Stimulated activated CD8-positive, alpha-beta memory T cell treated with anti-CD3 and anti-CD28 coated beads, Interleukin-4, amount 100 ng/mL, for 4 hours (primary cell): ENCODE measurements at places on chromosomes 2 and 18.

- DNase-seq, result no peak
Observed at GRCh38 chr2:189285349-189285748, 105.8 kb upstream of the COL5A2 start.

DNA sequence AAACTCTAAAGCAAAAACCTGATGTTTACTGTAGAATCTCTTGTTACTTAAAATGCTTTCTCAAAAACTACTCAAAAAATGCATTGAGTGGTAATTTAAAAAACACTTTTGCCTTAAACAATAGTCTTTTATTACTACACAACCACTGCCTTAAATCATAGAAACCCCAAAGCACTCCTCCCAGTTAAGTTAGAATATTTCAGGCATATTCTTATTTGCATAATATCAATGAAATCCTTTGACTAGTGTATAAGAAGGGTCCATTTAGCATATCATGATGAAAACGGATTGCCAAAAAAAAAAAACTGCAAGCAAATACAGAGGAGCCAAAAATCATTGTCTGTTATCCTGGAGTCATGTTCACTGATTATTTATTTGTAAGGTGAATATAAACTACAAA is 119.2 kb downstream of the PTPRM start:
- no peak for DNase-seq

GRCh38 chr2:127515383-127515915 is 10.8 kb downstream of the IWS1 start:
- DNase-seq, result no peak

GRCh38 chr2:29276151-29276550 is 160.9 kb downstream of the CLIP4 start:
- DNase-seq, result no peak

DNA sequence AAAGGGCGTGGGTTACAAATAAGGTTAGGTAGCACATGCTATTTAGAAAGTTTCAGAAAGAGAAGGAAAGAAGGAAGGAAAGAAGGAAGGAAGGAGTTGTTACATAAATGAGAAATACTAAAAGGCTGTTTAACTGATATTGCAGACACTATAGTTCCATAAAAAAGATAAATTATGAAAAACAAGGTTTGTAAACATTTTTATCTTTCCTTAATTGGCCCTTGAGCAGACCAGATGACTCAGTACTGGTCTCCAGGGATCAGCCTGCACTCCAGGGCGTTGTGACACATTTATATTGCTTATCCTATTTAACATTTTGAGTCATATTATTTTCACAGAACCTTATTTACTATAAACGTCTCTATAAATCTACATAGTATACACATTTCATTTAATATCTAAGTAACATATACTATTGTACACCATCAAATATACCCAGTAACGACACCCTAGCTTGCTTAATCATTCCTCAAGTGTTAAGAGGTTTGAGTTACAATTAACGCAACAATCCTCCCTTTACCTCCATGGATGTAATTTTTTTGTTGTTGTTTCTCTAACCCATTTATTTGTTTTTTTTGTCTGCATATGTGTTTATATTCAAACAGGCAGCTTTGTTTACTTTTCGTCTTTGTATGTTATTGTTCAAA is 2.8 kb upstream of the RAB31 start:
- DNase-seq, result no peak

DNA sequence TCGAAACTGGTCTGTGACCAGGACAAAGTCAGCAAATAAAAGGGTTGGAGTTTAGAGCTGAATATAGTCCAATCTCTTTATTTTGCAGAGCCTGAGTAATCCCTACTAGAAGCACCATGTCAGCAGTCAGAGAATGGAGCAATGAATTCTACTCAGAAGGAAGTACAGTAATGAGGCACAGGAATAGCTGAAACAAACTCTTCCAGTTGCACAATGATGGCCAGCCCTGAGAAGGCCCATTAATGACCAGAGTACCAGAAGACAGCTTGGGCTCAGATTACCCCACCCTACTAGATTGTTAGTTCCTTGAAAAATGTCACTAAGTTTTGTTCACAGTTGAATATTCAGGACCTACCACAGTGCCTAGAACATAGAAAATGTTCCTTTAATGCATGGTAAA is 40.3 kb upstream of the SCG2 start:
- no peak for DNase-seq

DNA sequence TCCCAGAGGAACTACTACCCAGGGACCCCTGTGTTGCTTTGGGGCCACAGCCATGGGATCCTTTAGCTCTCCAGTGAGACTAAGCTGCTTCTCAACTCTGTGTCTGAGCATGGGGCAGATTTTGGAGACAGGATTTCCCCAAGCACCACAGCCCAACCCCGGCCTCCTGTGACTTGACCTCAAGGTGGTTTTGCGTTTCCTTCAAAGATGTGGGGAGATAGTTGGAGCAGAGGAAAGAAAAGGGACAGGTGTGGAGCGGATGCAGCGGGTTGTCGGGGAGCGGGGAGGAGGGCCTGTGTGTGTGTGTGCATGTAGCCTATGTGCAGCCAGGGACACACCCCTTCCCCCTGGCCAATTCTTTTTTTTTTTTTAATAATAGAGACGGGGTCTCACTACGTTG is 10.2 kb downstream of the ARID5A start:
- no peak for DNase-seq

- no peak for DNase-seq
Observed at GRCh38 chr2:239866350-239866749, 158.8 kb downstream of the NDUFA10 start.

- no peak for DNase-seq
Observed at GRCh38 chr2:127508631-127509034, 17.7 kb downstream of the IWS1 start.

DNA sequence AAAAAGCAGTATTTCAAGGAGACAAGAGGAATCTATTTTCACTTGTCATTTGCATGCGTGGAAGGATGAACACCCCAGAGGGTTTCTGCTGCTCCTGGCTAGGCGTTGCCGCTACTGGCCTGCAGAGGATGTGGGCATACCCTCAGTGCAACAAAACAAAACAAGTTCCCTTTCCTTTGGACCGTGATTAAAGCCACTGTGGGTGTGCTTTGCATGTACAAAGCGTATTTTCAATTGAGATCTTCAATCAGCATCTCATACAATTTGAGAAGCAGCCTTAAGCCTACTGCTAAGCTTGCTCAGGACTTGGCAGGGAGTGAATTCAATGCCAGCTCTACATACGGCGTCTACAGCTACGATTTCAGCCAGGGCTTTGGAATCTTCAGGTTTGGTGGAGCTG is 298.4 kb downstream of the LPIN1 start:
- no peak for DNase-seq

GRCh38 chr2:225748609-225749008 is 349.1 kb downstream of the NYAP2 start:
- no peak for DNase-seq

GRCh38 chr2:63591566-63592175 is 2.9 kb downstream of the MDH1 start:
- DNase-seq, result no peak

GRCh38 chr2:227164763-227165291 is 403 bp downstream of the COL4A3 start:
- DNase-seq, result no peak

- DNase-seq, result no peak
Observed at GRCh38 chr2:66577321-66578053, 142.6 kb downstream of the MEIS1 start.

GRCh38 chr2:35463805-35464596 is 891.6 kb upstream of the CRIM1 start:
- DNase-seq, result no peak

GRCh38 chr18:62952807-62953206 is 237.5 kb downstream of the PHLPP1 start:
- DNase-seq, result no peak

- DNase-seq, result no peak
Observed at GRCh38 chr2:72605836-72606442, 219.9 kb downstream of the EXOC6B start.

GRCh38 chr2:213087040-213087439 is 64.4 kb downstream of the IKZF2 start:
- DNase-seq, result no peak

GRCh38 chr18:23458830-23459529 is 5.9 kb downstream of the RIOK3 start:
- no peak for DNase-seq

DNA sequence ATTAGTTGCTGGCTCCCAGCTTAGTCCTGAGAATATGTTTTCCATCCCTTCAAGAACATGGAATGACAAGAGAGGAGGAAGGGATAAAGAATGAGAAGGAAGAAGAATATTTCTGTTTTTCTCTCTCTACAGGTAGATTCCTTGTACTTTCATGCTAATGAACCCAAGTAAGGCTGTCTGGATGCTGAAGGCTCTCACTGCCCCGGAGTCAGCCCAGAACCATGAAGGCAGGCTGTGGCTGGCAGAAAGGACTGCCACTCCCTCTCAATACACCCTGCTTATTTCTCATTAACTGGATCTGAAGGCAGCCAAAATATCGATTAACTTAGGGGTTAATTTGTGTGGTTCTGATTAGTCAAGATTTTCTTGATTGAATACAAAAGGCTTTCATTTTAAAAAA is 93.1 kb upstream of the NPAS2 start:
- no peak for DNase-seq

GRCh38 chr2:42298132-42298531 is 62.9 kb downstream of the COX7A2L start:
- no peak for DNase-seq

DNA sequence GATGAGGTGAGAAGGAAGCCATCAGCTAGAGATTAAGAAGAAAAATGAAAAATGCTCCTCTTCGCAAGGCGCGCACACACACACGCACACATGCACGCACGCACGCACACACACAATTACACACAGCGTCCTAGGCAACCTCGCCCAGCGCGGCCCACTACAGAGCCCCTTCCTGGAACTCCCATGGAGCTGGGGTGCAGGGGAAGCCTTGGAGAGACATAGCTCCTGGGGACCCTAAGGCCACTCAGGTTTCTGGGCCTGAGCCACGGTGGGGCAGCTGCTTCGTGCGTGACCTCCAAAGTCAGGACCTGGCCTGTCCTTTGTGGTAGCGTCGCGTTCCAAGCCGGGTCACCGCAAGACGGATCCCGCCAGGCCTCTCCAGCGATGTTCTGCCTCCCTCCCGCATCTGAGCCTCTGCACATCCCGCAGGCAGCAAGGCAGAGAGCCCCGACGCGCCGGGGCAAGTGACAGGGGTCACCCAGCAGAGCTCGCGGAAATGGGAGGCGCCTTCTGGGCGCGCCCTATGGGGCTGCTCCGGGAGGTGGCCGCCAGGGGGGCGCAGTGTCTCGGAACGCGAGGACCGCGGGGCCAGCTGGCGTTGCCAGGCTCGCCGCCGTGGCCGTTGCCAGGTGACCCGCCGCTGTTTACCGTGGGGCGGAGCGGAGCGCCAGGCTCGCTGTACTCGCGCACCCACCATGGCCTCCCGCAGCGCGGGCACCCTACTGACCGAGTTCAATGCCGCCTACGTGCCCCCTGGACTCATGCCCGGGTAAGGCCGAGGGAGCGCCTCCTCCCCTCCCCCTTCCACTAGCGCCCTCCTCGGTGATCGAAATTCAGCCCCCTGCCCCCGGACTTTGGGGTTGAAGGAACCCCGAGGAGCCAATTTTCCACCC is 79.0 kb downstream of the CIB4 start:
- DNase-seq, result no peak
